Memory B cell (primary cell): ENCODE measurements at places on chromosomes 3 and 15.

DNA sequence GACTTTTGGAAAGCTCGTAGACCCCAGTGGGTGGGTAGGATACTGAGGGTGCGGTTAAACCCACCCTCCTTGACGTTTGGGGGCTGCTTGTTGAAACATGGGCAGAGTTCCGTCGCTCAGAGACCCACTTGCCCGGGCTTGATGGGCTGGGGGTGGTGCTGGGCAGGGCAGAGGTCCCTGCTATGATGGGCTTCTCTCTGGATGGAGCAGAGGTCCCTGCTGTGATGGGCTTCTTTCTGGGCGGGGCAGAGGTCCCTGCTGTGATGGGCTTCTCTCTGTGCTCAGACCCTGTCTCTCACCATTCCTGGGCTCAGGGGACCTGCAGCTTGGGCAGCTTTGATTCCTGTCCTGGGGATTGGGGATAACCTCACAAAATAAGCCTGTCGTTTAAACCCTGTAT, 45.2 kb downstream of the FBLN2 start:
- no peak for DNase-seq

GRCh38 chr3:157058392-157059071, 101.4 kb downstream of the CCNL1 start:
- DNase-seq = no peak

DNA sequence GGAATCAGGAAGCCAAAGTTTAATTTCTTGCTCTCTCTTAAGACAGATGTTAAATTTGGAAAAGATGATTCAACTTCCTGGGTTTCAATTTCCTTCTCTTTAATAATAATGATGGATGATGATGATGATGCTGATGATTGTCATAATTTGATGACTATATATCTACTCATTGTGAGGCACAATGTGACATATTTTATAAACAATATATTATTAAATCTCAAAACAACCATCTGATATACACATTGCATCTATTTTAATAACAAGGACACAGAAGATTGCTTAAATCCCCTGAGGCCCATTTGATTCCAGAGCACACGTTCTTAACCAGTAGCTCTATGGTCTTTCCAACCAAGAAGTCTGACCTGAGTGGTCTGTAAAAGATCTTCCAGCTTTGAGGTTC, 124.0 kb downstream of the CNTN6 start:
- DNase-seq = no peak

GRCh38 chr15:67416891-67417290, 104.0 kb upstream of the C15orf61 start:
- DNase-seq = no peak

GRCh38 chr3:78647726-78648125, 1120.1 kb downstream of the ROBO1 start:
- no peak for DNase-seq

GRCh38 chr3:189056646-189057335, 115.0 kb upstream of the TPRG1 start:
- DNase-seq = no peak

- DNase-seq = no peak
Measured at GRCh38 chr3:63095-63765, 133.3 kb upstream of the CHL1 start.

DNA sequence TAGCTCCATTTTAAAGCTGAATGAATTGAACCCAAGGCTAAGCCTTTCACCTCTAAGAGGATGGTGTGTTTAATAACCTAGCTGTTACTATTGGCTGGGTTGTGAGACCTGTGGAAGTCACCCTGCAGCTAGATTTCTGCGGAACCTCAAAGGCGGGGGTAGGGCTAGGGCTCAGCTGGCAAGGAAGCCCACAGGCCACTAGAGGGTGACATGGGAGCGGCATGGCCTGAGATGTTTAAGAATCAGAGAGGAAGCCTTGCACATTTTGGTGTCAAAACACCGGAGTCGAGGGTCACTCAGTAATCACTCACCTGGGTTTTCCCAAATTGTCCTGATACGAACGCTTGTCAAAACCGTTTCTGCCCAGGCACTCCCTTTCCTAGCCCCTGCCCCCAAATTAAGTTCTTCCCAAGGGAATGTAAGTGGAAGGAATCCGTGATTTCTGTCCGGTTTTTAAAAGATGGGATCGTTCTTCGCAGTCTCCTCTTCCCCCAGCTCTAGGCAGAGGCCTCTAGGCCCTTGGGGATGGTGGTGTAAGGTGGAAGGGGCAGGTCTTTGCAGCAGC, 3.8 kb upstream of the ACAD9 start:
- DNase-seq = no peak

DNA sequence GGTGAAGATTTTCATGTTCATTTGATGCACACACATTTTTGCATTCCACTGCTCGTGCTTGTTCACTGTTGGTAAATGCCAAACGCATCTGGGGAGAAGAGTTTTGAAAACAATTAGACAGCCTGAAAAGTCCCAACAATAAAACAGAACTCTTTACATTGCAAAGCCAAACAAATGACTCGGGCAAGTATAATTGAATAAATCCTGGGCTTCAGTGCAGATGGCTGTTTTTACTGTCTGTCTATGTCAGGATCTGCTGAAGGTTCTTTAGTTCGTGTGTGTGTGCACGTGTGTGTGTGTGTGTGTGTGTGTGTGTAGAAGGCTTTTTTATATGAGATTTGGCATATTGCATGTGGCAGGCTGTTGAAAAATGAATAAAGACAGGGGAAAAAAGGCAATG, 277.5 kb upstream of the CDIN1 start:
- DNase-seq = no peak

GRCh38 chr3:65604863-65605526, 433.7 kb downstream of the MAGI1 start:
- DNase-seq = no peak

- DNase-seq = no peak
Measured at GRCh38 chr15:44087578-44088465, 107.2 kb downstream of the FRMD5 start.

DNA sequence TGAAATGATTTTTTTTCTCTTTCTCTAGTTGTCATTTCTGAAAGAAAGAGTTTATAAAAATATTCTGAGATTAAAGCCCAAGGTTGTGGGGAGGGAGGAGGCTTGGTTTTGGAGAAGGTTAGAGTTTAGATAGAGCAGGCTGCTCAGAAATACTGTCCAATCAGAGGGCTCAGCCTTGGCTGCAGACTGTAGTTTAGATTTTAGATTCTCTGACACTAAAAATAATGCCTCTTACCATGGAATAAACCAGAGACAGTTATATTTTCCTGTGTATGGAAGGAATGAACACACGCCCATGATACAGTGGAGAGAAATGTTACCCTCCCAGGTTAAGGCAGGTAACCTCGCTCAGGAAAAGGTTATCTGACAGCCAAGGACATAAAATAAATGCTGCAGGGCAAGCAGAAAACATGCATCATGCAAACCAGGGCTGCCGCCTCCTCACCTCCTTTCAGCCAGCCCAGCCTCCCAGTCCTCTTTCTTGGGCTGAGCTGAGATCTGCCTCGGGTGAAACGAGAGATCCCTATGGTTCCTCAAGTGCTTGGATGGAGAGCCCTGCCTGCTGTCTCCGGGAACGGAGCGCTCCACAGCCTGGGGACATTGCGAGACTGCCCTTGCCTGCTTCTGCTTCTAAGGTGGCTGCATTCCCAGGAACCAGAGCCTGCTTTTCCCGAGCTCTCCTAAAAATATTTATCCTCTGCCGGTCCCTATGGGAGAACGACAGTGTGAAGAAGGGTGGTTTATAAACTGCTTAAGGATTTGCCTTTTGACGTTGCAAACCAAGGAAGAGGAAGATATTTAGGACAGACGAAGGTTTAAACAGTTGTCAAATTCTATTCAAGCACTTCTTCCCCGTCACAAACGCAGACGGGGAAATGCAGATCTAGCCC, 848 bp downstream of the NCEH1 start:
- DNase-seq = no peak

GRCh38 chr3:128051459-128051836, 789 bp upstream of the SEC61A1 start:
- no peak for DNase-seq
